ENCODE measurements at places on chromosomes 1 and 21.

DNA sequence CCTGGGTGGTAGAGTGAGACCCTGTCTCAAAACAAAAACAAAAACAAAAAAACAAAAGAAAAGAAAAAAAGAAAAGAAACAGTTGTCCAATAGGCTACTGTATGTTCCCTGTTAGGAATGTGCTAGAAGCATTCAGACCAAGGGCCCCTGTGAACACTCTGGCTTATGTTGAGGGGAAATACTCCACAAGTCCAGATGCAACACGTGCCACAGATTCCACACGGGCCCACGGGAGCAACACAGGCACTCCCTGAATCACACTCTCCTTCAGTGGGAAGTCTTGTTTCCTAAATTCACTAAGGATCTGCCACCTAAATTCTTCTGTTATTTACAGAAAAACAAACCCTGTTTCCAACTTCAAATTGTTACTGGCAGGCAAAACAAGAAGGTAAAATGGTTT is 291.1 kb downstream of the PCP4 start:
- DNase-seq, result no peak

GRCh38 chr1:5375481-5375880 is 616.7 kb downstream of the NPHP4 start:
- DNase-seq, result no peak

- no peak for DNase-seq
Observed at GRCh38 chr1:11622398-11622797, 31.8 kb downstream of the FBXO2 start.

- no peak for DNase-seq
Observed at GRCh38 chr1:178940068-178940765, 69.3 kb upstream of the ANGPTL1 start.

GRCh38 chr1:56715156-56715555 is 70.0 kb downstream of the PRKAA2 start:
- no peak for DNase-seq

GRCh38 chr1:185567440-185567839 is 166.8 kb upstream of the HMCN1 start:
- DNase-seq, result no peak

DNA sequence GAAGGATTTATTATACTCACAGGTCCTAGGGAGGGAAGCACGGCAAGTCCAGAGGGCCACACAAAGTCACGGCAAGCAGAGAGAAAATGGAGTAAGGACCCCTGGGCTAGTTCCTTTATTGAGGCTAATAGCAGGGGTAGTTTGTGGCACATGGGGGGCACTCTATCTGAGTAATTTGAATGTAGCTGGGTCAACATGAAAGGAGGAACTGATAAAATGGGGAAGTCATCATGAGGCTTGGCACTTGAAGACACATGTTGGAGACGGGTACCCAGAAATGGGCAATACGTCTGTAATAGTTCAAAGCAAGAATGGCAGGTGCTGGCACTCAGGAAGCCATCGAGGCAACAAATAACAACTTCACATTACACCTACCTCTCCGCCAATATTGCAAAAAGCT is 1136.4 kb downstream of the MRPL39 start:
- DNase-seq, result no peak

- DNase-seq, result peak; percentile 61
Observed at GRCh38 chr1:67766141-67766978, 66.9 kb downstream of the GNG12 start.

DNA sequence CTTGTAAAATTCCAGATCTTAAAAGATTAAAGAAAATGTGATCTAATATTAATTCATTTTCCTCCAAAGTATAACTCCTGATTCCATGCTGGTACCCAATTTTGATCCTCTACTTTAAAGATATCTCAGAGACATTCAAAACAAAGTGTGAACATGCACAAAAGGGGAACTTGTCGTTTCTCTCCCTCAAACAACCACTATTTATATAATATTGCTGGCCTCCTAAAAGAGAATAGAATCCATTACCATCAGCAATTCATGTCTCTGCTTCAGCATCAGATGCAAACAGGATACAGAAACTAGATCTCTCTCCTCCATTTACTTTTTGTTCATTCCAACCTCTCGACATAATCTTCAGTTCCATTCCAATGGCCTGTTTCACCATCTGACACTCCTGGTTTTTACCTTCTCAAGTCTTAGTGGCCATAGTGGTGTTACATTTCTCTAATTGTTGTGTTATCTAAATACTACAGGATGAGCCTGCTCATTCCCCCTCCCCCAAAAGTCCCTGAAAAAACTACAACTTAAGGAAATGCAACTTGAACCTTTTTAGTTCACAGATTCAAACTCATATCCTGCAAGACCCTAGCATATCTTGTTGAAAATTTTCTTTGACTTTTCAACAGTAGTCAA is 4.1 kb downstream of the NRIP1 start:
- no peak for DNase-seq

DNA sequence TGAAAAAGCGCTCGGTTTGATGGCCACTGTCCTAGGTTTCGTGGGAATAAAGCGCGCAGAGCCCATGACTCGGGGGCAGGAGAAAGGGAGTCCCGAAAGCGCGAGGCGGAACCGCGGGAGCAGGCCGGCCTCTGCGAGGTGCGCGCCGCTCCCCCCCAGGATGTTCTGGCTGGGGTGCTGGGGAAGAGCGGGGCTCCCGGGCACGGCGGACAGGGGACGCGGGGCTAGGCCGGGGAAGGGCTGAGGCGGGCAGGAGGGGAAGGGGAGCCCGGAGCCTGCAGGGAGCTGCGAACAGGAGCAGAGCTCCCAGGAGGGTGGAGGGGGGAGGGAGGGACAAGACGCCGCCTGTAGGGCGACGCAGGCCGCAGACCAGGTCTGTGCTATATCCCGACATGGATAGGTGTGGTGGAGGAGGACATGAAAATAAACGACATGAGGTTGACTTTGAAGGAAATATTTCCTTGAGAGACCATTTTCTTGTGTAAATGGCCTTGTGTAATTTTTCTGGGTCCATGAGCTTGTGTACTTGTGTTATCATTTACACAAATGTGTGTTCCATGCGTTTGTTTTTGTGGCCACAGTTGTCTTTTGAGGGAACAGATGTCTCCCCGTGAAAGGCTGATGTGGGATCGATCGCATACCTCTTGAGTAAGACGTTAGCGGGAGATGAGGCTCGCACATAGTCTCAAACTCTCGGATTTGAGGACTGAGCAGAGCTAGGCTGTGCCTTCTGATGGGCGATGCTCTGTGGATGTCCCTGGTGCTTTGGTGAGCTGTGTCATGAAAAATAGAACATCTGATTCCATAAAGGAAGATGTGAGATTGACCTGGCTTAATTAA is 1.3 kb downstream of the PCNT start:
- DNase-seq, result peak; percentile 50

DNA sequence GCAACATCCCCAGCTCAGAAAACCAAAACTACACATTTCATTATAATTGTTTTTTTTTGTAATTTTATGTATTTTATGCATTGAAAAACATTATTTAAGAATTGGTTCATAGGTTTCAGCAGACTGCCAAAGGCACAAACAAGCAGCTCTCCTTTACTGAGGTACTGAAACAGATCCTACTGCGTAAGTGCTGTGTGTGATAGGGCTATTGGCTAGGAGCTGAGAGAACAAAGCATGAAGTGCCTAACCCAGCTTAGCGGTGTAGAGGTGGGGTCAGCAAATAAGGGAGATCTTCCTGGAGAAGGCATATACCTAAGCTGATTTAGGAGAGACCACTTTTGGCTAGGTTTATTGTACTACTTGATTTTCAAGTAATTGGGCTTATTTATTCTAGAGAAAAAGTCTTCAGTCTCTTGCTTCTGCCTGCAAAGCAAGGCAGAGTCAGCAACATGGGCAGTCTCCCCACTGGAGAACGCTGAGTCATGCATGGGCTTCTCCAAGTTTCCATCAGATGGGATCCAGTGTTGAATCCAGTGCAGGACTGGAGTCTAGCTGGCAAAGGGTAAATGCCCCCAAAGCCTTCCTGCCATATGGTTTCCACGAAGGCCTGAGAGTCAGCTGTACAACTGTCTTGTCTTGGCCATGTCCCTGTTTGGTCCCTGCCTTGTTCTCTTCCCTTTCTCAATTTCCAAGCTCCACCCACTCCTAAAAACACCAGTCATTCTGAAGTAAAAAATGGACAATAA is 18.0 kb upstream of the YTHDF2 start:
- no peak for DNase-seq

DNA sequence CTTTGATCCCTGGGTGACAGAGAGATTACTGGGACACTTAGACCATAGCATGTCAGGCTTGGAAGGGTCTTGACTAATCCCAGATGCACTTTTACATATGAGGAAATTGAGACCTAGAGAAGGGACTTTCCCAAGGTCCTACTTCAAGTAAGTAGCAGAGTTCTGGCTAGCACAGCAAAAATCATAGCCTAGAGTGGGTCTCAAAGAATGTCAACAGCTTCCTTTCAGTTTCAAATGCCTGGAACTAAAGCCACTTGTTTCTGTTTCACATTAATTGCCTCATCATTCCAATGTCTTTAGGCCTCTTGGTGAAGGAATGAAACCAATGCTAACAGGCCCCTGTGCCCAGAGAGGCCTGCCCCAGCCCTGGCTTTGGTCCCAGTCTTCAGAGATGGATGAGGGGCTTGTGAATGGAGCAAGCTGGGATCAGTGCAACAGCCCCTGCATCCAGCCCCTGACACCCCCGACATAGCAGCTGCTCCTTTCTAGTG is 26.6 kb downstream of the ATF3 start:
- DNase-seq, result no peak

- DNase-seq, result no peak
Observed at GRCh38 chr1:188937965-188938551, 1539.6 kb downstream of the BRINP3 start.

DNA sequence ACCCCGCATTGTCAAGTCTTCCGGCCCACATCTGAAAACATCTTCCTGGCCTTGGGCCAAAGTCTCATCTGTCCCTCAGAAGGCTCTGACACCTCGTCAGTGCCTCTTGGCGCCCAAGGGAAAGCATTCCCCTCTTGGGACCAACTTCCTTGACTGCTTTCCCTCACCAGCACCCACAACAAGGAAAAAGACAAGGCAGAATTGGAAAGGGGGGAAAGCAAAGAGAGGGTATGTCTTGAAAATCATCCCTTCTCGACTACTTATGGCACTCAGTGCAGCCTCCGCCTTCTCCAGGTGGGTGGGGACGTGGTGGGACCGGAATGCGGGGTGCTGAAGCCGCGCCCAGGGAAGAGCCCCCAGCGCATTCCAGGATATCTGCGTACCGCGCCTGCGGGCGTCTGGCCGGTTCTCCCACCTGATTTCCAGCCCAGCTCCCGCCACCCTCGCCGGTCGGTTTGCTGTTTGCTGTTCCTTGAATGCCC is 554 bp upstream of the SLC39A1 start:
- peak; percentile 11 for DNase-seq

GRCh38 chr1:65065524-65066418 is 82.2 kb upstream of the AK4 start:
- no peak for DNase-seq

GRCh38 chr1:3170561-3171453 is 101.8 kb downstream of the PRDM16 start:
- peak; percentile 80 for DNase-seq

DNA sequence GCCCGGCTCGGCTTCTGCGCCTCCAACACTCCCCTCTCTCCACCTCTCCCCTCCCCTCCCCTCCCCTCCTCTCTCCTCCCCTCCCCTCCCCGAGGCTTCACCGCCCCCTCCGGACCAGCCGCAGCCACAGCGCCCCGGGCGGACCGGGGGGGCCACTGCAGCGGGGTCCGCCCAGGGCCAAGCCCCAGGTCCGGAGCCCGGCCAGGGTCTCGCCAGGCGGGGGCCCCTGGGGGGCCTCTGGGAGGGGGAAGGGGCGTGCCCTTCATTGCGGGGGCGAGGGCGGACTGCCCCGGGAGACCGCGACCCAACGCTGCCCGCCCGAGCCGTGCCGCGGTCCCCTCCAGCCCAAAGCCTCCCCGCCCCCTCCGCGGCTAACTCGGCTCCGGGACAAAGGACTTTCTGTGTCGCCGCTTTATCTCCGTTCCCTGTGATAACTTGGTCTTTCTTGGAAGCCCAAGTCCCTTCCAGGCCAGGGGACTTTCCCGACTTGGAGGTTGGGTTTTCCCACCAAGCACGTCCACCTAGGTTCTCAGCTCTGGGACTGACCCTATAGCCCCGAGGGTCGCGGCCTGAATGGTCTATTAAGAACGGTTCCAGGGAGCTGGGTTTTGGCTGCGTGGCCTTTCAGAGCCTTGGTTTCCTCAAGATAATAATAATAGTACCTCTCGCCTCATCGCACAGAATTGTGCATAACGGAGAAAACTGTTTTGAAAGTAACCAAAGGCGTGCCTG is at the start of gene UBQLN4:
Gene UBQLN4, minus strand, starts transcription at position 31 of the 732 bp plus-strand sequence. CDS start 97 bp downstream, outside the sequence.
- peak; percentile 83 for DNase-seq

DNA sequence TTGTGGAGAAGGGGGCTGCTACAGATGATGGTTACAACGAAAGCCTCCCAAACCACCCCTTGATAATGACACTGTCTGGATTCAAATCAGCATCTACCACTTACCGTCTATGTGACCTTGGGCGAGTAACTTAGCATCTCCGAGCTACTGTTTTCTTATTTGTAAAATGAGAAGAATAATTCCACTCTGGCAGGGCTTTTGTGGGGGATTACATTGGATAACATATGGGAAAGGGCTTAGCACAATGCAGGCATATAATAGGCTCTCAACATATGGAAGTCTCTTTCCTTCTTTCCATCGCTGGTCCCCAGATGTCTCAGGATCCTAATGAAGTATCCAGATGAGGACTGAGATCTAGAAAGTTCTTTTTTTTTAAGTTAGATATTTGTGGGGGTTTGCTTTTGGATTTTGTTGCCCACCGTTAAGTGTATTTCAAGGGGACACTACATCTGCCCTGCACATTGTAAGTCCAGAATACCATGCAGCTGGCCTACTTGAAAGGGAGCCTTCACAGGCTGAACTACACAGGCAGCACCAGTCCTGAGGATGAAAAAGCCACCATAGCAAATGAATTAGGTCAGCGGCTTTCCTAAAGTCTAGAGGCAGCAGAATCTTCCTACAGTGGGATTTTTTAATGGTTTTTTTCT is 172.2 kb upstream of the IRF2BP2 start:
- no peak for DNase-seq

DNA sequence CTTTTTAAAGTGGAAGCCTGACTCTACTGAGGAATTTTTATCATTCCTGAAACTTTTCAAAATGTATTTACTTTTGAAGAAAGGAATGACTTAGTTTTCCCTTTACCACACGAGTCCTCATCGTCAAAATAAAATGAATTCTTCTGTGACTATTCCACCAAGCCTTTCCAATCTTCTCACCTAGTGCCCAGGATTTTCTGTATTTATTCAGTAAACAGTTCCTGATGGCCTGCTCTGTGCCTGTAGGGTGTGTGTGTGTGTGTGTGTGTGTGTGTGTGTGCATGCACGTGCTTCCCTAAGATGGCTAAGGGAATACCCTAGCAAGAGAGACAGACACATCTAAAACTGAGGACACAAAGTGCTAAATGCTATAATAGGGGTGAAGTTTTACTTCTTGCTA is 395.0 kb upstream of the USP24 start:
- no peak for DNase-seq

DNA sequence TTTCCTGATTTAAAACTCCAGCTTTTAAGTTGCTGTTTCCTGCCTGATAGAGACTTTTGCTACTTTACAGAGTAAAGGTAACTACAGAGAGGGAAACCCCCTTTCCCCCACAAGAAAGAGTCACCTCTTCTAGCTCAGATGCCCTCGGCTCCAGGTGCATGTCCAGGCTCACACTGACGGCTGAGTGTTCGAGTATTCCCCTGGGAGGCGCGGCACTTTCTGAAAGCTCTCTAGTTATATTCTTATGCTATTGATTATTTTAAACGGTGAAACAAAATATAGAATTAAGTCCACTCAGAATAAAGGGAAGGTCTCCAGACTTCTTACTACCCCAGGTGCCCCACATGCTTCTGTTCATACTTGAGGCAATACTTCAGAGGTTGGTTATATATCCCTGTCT is 160.3 kb upstream of the FMN2 start:
- peak; percentile 12 for DNase-seq

- no peak for DNase-seq
Observed at GRCh38 chr1:21621051-21621450, 48.1 kb downstream of the RAP1GAP start.

- no peak for DNase-seq
Observed at GRCh38 chr1:115655916-115656315, 14.1 kb downstream of the VANGL1 start.

All from NCI-H1436 (cell line).